ENCODE measurements at places on chromosomes 16 and 17.

DNA sequence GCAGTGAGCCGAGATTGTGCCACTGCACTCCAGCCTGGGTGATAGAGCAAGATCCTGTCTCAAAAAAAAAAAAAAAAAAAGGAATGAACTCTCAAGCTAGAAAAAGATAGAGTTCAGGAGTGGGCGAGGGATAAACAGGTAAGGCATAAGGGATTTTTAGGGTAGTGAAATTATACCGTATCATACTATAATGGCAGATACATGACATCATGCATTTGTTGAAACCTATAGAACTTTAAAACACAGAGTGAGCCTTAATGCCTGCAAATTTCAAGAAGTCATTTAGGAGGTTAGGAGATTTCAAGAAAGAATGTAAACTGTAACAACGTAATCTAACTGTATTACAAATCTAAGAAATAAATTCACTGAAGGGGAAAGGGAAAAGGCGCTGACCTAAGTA is 20.4 kb downstream of the SKAP1 start:
- no peak for DNase-seq

GRCh38 chr16:68704232-68704867 is 32.7 kb upstream of the CDH1 start:
- peak; percentile 31 for DNase-seq

- DNase-seq: no peak
Observed at GRCh38 chr16:85750827-85751697, at the start of gene C16orf74. Gene C16orf74 (minus strand): TSS chr16:85751096. CDS start chr16:85735217, 15,879 bp downstream.

DNA sequence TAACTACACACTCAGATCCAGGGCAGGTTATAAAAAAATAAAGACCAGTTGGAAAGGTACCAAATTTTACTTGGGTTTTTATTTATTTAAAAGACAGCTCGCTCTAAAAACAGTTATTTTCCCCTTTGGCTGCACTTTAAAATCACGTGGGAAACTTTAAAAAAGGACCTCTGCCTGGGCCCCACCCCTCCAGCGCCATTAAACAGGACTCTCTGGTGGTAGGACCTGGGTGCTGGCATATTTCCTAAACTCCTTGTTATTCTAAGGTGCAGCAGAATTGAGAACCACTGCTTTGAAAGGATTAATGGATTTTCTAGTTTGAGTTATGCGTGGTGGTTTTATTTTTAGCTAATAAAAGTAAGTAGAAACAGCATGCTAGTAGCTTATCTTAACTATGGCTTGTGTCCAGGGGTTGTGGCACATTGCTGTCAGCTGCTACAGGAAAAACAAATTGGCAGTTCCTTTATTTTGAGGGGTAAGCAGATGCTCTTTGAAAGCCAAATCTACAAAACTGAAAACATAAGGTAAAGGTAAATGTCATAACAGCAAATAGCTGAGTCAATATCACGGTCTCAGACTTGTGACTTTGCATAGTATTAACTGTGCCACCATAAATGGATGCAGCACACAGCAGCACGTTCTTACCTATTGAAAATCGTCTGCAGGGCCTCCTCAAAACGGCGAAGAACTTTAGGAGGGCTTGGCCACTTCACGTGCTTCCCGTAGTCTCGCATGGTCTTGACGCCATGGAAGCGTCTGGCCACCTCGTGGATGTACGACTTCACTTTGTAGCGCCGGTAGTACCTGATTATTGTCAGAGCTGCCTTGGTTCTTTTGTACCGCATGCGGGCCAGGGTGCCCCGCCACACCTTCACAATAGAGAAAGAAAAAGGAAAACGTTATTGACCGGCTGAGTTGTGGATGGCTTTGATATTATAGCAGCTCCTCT is 172.0 kb downstream of the CDK5R1 start:
- DNase-seq: no peak

DNA sequence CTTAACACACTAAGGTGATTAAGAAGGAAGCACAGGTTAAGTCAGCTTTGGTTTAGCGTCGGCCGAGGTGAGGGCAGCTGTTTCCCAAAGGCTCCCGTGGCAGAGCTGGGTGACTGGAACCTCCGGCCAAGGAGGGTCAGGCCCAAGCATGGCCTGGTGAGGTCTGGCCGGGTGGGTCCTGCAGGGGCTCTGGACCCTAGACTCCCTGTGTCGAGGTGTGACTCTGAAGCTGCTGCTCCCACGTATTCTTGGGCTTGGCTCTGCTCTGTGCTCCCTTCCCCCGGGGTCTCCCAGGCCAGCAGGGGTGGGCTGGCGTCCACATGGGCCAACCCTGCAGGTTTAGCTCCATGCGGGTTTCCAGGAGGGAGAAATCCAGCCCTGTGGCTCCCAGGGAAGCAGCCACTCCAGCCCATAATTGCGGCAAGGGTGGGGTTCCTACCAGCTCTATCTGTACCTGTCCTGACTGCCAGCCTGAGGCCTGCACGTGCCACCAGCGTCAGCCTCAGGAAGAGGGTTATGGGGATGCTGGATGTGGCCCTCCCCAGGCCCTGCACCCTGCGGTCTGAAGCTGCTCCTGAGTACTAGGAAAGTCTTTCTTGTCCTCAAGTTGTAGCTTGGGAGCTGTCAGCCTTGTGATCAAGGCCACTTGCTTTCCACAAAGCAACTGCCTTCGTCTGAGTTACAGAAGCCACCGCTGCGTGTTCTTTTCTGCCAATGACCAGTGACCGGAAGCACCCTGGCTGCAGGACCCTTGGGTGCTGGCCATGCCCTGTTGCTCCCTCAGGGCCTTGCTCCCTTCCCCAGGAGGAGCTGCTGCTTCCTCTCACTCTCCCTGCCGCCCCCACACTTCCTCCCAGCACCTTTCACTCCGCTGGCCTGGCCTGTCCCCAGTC is 4.8 kb downstream of the CDK5R1 start:
- DNase-seq: no peak

- no peak for DNase-seq
Observed at GRCh38 chr16:27724482-27725235, 174.7 kb downstream of the KATNIP start.

Measured in central memory CD8-positive, alpha-beta T cell (primary cell).